ENCODE measurements at places on chromosomes 6 and 20.

GRCh38 chr6:98653179-98653578 lies 181.2 kb upstream of the POU3F2 start:
- no peak for DNase-seq

DNA sequence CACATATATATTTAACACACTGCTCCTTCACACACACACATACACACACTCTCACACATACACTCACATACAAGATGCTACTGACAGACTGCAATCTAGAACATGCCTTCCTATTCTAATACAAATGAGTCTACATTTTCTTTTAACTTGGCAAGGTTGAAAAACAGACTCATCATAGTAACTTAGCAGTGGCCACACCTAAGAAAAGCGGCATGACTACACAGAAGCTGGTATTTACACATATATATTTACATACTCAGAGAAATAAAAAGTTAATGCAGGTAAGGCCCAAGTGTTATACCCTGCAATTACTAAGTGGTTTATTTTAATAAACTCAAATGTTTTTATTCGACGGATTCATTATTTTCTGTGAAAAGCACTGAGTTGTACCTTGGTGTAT lies 209.3 kb downstream of the FOXC1 start:
- no peak for DNase-seq

DNA sequence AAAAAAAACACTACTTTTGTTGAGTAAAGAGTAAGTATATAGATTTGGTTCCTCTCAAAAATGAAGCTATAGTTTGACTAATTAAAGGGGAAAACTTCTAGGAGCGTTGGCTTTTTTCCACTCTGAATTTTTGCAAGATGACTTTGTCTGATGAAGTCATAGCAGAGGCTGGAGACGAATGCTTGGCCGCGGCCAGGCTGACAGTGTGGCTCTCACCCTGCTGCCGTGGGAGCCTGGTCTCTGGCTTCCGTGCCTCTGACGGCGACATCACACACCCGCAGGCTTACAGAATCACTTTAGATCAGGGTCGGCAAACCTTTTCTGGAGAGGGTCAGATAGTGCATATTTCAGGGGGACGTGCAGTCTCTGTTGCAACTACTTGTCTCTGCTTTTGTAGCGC lies 145.0 kb downstream of the PHACTR3 start:
- no peak for DNase-seq

GRCh38 chr6:111552241-111552744 lies 53.4 kb downstream of the TRAF3IP2 start:
- no peak for DNase-seq

- no peak for DNase-seq
Measured at GRCh38 chr20:53444401-53445149, 149.1 kb downstream of the ZNF217 start.

DNA sequence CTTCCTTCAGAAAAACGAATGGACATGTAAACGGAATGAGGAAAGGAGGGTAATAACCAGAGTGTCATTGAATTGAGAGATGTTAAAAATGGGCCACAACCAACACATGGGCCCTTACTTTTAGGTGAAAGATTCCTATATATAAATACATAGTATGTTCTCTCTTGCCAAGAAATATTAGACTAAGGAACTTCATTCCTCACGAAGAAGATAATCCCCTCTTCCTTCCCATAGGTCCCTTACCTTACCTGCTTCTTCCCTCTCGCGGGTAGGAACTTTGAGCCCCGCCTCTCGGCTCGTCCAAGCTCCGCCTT lies 295 bp upstream of the TBC1D22B start:
- DNase-seq: no peak

GRCh38 chr20:13344671-13345070 lies 123.6 kb downstream of the ISM1 start:
- DNase-seq: no peak

DNA sequence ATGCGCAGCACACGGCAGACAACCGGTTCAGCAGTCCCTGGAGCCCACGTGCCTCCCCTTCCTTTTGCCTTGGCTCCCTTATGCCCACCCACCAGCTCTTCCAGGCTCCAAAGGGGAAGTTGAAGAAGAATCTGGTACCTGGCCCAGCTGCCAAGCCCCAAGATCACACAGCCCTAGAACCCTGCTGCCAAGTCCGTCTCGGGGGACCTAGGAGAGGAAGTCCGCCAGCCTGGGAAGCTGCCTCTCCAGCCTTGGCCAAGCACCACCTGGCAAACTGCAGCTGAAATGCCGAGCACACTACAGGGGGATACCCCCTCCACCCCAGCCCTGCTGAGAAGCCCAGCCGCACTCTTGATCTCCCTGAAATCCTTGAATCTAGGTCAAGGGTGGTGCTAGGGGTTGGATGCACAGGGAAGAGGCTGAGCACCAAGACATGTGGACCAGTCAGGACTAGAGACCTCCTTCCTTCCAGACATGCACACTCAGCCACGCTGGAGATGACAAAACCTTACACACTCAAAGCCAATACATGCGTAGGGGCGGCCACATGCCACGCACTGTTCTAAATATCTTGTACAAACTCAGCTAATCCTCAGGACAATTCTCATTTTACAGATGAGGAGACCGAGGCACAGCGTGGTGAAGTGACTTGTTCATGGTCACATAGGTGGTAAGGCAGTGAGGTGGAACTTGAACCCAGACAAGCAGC lies 124.1 kb downstream of the PREX1 start:
- DNase-seq: no peak

GRCh38 chr6:63514488-63515173 lies 57.6 kb upstream of the LOC128125822 start:
- no peak for DNase-seq

DNA sequence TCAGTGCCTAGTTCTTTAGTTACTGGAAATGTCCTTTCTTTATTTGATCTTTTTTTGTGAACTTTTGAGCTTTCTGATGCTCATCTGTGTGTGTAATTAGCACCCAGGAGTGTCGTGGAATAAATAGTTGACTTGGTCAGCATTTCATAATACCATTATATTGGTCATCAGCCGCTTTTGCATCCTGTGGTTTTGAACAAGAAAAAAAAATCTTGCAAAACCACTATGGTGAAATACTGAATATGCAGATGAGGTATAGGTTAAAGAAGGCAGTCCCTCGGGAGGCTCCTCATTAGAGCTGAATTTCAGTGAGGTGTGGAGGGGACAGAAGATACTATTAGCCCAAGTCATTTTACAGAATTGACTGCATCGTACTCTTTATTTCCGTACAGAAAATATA lies 90.1 kb downstream of the FOXO3 start:
- DNase-seq: no peak

DNA sequence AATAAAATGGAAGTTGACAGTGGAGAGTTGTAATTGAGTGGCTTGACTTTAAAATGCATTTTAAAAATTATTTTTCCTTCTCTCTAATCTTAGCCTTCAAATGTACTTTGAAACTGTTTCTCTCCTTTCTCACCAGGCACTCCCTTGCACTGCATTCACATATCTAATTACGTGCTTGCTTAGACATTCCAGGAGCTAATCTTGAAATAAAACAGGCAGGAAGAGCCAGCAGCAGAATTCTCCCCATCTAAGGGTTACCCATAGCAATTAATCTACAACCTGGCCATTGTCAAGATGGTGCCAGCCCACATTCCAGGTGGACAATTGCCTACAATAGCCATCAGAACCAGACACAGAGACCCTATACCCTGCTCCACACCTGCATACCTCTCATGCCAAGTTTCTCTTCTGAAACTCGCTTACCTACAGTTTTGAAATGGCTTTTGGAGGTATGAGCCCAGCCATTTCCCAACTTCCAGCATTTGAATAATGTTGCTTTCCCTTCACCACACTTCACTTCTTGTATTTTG lies 167.6 kb upstream of the GJE1 start:
- DNase-seq: no peak

DNA sequence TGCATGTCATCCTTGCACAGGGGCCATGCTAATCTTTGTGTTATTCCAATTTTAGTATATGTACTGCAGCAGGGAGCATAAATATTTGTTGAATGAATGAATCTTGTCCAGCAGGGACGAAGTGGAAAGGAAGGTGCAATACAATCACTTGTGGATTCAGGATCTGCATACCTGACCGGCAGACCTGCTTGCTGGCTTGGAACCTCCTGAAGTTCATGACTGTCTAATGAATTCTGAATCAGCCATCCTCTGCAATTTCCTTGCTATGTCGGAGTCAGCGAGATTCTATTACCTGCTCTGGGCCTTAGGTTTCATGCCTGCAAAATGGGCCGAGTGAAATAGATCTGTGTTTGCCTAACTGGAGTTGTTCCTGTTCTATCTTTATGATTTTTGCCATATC lies 17.4 kb upstream of the NCOA3 start:
- no peak for DNase-seq

DNA sequence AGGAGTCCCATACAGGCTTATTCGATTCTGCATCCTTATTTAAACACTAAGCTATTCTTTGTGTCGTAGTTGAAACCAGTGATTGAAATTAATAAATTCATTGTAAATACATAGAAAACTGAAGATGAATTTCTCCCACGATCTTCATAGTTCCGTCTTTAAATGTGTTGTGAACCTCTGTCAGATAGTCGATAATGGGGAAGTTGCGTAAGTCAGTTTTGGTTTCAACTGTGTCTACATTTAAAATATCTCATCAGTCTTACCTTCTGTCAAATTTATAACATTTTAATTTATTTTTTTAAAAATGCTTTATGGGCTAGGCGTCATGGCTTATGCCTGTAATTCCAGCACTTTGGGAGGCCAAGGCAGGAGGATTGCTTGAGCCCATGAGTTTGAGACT lies 12.7 kb downstream of the STX11 start:
- no peak for DNase-seq

DNA sequence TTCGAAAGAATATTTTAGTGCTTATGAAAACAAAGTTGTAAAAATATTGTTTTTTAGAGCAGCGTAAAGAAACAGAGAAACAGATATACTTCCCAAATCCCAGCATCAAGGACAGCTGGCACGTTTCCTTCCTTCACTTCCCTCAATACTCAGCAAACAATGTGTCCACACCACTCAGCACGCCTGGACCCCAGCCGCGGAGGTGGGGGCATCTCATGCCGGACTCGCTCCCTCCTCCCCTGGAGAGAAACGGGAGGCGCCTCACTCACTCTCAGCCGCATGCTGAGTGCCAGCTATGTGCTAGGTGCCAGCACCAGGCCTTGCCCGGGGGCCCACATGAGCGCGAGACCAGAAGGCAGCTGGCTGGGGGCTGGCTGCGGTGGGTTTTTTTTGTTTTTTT lies 34.7 kb downstream of the SLC2A4RG start:
- peak; percentile 7 for DNase-seq

DNA sequence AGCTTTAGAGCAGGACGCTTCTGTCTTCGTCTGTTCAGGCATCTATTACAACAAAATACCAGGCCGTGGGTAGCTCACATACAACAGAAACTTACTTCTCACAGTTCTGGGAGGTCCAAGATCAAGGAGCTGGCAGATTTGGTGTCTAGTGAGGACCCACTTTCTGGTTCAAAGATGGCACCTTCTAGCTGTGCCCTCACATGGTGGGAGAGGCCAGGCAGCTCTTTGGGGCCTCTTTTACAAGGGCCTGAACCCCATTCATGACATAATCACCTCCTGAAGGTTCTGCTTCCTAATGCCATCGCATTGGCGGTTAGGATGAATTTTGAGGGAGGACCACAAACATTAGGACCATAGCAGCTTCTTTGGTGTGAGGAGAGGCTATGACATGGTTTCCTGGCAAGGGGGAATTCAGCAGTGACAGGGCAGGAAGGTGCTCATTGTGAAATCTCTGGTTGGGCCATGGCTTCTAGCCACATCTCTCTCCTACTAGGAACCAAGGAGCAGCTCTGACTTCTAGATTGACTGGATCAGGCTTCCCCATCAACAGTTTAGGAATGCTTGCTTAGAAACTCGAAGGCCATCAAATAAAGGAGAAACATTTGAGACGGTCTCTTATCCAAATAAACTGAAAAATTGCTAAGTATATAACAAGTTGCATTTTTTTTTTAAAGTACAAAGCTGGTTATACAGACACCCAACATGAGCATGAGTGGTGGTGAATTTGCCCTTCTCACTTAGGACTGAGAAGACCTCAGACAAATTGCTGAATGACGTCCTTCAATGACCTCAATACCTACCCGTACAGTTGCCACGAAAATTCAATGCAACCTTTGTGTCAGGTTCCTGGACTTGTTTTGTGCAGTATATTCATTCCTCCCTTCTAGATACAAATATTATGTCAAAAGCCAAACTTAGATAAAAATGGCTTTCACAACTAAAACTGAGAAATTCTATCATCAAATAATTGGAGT lies 140.7 kb downstream of the ZDHHC14 start:
- DNase-seq: peak; percentile 30

DNA sequence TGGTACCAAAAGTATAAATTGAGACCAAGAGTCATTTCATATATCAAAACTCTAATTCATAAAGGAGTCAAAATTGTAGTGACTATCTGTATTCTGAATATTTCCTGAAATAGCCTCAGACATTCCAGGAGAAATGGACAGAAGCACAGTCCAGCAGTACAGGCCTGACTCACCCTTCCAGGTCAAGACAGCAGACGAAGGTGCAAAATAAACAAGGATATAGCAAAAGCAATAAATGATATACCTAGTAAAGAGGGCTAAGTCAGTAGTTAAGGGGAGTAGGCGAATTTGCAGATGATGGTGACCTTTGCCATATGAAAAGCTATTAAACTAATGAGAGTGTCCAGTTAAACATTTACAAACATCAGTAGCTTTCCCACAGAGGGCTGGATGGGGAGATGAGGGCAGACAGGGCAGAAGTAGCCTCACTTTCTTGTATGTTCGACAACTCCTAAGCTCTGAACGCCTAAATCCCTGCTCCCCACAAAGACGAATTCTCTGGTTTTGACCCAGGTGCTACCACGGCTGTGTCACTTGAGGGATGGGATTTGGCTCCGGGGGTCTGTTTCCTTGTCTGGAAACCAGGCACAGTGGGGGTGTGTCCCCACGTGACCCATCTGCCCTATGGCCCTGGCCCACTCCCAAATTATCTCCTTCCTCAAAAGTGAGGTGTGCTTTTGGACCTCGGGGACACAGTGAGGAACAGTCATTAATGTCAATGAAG lies 3.6 kb upstream of the SLC52A3 start:
- DNase-seq: no peak

DNA sequence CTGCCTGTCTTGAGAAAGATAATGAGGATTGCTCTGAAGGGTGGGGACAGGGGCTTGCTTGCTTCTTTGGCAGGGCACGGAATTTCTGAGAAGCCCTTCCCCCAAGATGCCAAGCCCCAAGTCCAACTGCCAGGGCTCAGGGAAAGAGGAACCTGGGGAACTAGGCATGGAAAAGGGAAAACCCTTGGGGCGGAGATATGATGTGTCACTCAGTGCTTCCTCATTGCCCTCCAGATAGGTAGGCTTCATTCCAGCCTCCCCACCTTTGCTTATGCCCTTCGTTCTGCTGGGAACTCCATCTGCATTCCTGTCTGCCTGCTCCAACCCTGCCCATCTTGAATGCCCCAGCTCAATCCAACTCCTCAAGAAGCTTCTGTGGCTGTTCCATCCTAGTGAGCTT lies 61.2 kb downstream of the VEGFA start:
- DNase-seq: no peak

DNA sequence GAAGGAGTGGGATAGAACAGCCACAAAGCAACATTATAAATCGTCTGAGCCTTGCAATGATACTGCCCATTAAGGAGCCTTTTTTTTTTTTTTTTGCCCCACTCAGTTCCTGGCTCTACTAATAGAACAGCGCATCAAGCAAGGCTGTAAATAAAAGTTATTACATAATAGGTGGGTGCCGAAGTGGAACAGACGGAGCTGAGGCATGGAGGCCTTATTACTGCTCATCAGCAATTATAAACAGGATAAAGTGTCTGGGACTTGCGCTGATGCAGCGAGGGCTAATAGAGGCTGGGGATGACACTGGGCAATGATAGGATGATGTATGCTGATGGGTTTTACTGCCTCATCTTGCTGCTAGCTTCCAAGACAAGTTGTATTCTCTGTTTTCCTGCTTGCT lies 272.1 kb downstream of the ZFAND3 start:
- DNase-seq: no peak

- DNase-seq: no peak
Measured at GRCh38 chr6:19860235-19860877, 23.2 kb downstream of the ID4 start.

Measured in CD4-positive, alpha-beta T cell treated with Interleukin-15 for 1 hour (primary cell).